Amniotic stem cell (primary cell): ENCODE measurements at places on chromosomes 1 and 21.
A peak's percentile ranks its signal among the peaks of the same experiment; 100 is the strongest.

- DNase-seq = no peak
Observed at GRCh38 chr1:244665771-244666217, 12.9 kb downstream of the DESI2 start.

GRCh38 chr21:32578107-32578691 lies 7.1 kb downstream of the TCP10L start:
- DNase-seq = no peak

GRCh38 chr1:209924390-209924789 lies 13.6 kb upstream of the SYT14 start:
- DNase-seq = no peak

GRCh38 chr1:227994632-227995300 lies 12.0 kb upstream of the WNT3A start:
- no peak for DNase-seq

DNA sequence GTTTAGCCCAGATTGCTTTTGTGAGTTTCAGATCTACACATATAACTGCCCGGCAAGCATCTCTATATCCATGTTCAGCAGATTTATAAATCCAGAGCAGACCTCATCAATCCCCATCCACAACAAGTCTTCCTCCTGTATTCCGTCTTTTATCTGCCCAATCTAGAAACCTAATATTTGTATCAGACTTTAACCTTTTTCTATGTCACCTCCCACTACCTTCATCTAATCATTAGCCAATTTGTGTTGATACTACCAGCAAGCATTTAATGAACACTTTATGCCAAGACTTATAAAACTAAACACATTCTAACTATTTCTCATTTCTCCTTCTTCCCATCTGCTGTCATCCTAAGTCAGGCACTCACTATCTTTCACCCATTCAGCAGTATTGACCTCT lies 135.5 kb downstream of the PBX1 start:
- no peak for DNase-seq

DNA sequence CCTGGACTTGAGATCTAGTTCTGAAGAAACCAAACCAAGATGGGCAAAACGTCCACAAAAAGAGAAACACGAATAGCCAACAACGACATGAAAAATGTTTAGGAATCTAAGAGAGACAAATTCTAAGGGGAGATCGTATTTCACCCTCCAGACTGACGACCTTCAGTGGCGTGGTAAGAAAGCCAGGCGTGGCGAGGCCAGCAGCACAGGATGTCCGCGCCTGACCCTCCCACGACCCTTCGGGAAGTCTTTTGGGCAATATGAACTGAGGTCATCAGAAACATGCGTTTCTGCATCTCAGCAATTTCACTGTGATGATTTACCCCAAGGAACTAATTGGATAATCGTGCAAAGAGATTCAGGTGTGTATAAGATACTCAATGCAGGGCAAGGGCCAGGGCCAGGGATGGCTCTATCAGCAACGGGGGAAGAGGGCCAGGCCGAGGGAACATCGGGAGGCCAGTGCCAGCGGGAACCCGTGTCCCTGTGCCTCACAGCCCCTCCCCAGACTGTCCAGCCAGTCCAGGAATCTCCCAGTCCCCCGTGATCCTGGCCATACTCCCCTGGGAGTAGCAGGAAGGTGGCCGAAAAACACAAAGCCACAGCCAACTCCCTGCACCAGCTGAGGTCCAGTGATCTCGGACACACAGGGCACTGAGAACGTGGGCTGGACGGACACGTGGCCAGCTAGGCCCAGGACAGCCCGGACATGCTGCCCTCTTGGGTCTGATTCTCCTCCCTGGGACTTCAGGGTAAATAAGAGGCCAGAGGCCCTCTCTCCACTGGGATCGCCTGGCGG lies 53.6 kb upstream of the ADARB1 start:
- no peak for DNase-seq

GRCh38 chr1:22321917-22322316 lies 129.7 kb upstream of the ZBTB40 start:
- DNase-seq = no peak

- no peak for DNase-seq
Observed at GRCh38 chr1:25246600-25247023, 642 bp downstream of the RSRP1 start.

GRCh38 chr1:224786533-224787250 lies 142.8 kb upstream of the DNAH14 start:
- no peak for DNase-seq

DNA sequence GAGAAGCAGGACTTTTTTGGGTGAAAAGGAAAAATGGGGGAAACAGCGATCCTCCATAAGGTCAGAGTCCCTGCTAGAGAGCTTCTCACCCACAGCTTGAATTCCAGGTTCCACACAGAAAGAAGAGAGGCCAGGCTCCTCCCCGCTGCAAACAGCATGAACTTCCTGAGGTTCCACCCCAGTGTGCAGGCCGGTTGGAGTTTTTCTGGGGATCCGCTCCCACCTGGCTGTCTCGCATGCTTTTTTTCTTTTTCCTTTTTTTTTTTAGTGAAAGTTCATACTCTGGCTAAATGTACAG lies 595.1 kb upstream of the ZP4 start:
- no peak for DNase-seq

DNA sequence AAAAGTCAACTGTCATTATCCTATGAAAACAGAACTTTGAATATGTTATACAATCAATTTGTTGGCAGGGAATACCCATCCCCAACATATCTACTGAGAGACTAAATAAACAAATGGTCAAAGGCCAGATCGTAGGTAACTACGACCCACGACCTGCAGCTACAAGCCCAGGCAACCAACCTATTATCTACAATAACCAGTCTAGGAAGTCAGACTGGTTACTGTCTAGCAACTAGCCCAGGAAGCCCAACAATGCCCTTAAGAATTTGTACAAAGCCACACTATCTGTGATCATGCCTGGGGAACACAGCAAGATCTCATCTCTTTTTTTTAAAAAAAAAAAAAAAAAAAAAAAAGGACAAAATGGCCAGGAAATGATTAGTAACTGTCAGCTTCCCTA lies 58.7 kb downstream of the SMYD3 start:
- no peak for DNase-seq

DNA sequence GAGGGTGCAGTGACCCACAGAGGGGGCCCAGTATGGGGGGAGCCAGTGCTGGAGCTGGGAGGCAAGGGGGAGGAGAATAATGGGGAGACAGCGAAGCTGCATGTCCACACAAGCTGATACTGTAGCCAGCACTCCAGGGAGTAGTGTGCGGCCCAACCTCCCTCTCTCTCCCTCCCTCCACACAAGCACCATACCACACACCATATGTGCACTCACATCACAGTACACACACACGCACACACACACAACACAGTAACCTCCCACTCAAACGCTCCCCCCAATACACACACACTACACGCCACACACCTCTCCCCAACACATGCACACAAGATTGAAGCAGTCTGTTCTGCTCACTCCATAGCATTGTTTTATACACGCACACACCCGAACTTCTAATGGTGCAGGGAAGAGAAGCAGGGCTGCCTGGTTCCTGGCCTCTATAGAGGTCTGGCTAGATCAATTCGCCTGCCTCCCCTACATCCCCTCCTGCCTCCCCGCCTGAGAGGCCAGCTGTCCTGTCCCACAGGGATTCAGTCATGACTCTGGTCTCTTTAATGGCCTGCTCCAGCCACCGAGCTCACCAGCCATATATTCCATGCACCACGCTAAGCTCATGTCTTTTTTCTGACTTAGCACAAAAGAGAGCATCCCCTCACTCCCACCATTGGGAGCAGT lies 3.8 kb downstream of the NCDN start:
- no peak for DNase-seq

DNA sequence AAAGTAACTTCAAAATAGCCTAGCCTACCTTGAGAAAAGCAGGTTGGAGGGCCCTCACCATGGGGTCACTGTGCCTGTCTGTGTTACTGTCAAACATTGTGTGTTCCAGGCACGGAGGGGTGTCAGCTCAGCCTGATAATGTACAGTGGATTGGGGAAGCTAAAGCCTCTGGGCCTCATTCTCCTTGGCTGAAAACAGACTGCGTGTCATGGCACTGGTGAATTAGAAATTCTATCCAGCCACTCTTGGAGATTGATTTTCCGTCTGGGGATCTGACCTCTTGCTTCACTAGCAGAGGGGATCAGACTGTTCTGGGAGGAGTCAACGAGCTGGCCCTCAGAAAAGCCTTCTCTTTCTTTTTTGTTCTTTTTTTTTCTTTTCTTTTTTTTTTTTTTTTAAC lies 123.5 kb upstream of the HOOK1 start:
- no peak for DNase-seq

DNA sequence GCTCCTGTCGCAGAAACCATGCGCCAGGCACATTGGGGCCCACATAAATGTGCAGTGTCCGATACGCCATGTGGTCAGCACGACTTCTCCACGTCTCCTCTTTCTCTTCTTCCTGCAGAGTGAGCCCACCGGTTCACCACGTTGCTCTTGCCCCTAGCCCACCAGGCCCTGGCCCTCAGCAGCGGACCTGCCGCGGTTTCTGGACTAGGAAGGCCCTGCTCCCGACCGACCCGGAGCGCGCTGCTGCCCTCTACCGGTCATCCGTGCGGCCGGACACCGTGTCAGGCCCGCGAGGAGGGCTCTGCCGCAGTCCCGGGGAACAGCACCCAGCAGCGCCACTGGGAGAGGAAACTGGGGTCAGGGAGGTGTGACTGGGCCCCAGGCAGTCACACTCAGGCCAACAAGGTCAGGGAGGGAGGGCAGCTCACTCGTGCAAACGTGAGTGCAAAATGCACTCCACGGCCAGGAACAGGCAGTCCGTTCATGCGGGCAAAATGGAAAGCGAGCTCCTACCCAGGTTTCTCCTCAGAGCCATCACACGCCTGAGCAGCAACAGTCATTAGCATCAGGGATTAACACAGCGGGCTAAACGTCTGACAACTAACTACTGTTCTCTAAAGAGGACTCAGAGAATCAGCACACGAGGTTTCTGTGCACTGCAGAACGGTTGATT lies 13.7 kb downstream of the TLR5 start:
- DNase-seq = no peak

- DNase-seq = no peak
Observed at GRCh38 chr1:54459140-54459539, 52.9 kb upstream of the SSBP3 start.

DNA sequence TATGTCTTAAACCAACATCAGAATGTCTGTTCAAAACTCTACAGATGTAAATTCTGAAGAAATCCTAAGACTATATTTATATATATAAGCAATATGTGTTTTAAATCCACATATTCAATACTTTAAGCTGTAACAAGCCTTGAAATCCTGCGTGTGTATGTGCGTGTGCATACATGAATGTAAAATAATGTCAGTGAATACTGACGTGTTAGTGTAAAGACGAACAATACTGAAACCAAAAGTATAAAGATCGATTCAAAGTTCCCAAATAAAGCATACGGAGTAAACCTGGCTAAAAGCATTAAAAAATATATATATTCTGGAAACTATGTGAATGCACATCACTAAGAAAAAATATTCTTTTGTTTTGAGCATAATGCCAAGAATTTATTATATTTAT lies 668.6 kb upstream of the NCAM2 start:
- no peak for DNase-seq

DNA sequence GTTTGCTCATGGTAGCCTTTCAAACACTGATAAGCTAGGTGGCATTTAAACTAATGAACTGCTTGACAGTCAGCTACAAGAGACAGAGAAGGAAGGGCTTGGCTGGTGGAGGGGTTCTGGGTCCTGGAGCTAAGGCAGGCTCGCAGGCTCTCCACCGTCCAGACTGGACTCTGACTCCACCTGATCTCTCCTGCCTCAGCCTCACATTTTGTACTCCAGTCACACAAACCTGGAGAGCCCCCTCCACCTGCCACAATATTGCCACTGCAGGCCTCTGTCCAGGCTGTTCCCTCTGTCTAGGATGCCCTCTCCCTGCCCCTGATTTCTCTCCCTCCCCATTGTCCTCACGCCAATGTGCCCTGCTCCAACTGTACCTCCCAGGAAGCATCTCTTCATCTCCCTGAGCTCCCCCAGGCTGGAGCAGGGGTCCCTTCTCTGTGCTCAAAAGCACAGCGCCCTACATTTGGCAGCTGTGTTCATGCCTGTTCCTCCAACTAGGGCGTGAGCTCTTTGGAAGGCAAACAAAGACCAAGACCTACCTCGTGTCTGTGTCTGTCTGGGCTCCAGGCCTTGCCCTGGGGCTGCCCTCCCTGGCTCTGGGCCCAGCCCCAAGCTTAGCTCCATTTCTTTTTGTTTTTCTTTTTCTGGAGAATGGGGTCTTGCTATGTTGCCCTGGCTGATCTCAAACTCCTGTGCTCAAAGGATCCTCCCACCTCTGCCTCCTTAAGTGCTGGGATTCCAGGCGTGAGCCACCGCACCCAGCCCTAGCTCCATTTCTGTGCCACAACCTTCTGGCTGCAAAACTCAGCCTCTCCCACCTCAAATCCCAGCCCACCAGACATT lies 2.9 kb downstream of the TIE1 start:
- no peak for DNase-seq

DNA sequence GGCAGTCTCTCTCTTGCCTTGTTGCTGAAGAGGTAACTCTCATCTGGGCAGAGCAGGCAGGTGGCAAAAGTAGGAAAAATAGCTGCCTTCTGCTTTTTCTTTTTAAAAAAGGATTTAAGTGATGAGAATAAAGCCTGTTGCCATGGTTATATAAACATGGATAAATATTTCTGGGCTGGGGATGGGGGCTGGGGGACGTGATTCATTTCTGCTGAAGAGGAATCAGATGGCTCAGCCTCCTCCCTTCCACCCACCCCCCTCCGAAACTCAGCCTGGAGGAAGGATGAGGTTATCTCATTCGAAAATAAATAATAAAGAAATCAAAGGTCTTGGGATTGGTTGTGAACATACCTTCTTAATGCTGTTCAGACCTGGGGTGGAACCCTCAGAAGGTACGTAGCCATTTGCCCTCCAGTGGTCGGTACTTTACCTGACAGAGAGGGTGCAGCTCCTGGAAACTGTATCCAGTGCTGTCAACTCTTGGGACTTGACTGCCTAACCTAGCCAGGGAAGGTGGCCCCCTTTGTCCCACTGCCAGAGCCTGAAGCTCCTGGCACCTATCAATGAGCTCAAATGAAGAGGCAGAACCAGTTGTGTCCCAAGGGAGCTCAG lies 3.8 kb upstream of the INKA2 start:
- peak; percentile 49 for DNase-seq

DNA sequence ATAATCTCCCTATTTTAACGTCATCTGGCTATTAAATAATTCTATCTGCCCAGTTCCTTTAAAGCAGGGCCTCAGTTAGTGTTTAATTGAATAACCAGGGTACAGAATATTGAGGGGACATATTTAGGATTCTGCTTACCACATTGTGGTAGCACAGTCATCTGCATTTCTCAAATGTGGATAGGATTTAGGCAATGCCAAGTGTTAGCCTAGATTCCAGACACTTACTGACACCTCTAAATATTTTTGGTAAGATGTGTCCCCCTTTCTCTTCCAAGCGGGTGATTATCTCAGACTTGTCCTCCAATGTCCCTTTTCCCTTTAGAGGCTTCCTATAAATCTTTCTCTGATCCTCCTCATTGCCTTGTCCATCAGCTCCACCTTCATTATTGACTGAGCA lies 160.8 kb upstream of the HOOK1 start:
- DNase-seq = no peak

- DNase-seq = no peak
Observed at GRCh38 chr1:48206371-48206770, 16.1 kb upstream of the SLC5A9 start.

GRCh38 chr1:245172026-245172425 lies 17.2 kb downstream of the KIF26B start:
- no peak for DNase-seq

- DNase-seq = peak; percentile 34
Observed at GRCh38 chr21:26769613-26770188, 75.5 kb downstream of the ADAMTS1 start.
